NCI-H1105 treated with DMSO at 0.1 percent for 48 hours (cell line): ENCODE measurements at places on chromosomes 12 and 14.

DNA sequence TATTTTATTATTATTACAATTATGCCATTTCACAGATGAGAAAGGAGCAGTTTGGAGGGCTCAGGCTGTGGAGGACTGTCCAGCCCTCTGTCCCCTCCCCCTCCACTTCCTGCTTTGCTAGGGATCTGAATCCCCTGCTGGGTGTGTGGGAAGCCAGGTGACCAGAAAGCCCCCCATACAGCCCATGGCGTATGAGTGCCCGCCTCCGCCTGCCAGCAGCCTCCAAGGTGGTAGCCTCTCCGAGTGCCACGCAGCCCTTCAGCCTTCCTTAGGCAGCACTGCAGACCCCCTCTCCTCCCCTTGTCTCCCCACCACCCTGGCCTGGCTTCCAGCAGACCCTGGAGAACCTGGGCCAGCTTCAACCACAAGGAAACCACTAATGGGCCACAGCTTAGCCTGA lies 12.6 kb downstream of the DTX1 start:
- DNase-seq = no peak

DNA sequence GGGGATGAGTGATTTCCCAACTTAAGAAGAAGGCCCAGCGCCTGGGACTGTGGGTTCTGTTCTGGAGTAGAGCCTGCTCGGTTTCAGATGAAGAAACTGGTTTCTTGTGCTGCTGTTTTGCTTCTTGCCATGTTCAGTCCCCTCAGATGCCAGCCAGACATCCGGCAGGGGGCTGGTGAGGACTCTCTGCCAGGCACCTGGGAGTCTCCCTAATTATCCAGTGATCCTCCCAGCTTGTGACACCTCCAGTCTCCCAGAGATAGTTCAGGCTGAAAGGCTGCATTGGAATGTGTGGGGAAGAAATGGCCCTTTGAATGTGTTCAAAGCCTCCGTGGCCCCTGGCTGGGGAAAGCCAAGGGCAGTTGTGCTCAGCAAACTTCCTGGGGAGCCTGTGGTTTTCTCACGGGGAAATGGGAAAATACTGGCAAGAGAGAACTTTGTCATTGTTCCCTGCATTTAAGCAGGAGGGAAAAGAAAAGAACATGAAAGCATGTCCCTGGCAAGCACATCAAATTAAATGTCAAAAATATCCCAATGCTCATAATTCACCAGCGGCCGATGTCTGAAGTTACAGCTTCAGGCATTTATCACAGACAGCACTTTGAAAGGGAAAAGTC lies 8.5 kb upstream of the SERPINA12 start:
- DNase-seq = no peak

- no peak for DNase-seq
Measured at GRCh38 chr14:104794631-104794992, 936 bp downstream of the AKT1 start.

DNA sequence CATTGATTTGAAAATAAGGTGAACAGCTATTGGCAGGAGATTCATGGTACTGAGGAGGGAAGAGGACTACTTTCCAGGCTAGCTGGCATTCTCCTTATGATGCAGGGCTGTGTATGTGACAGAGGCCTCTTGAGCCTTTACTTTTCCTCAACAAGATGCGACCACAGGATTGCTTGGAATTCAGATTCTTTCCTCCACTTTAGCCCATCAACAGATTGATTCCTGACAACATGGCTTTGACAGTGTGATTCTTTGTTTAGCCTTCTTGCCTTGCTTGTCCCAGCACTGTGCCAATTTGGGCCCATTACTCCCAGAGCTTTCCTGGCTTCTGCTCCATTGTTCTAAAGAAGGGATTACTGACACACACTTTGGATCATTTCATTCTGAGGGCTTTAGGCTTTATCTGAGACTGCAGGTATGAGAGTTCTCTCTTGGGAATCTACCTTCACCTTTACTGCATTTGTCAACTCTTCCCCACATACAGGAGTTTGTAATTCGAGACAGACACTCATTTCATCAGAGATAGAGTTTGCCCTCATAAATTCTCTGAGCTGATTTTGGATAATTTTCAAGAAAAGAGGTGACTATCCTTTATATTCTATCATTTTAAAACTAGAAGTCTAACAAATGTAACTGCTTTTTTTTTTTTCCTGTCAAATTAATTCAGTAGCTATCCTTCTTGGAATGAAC lies 206.4 kb upstream of the GZMB start:
- DNase-seq = no peak

- DNase-seq = no peak
Measured at GRCh38 chr12:96099421-96099820, 64.0 kb upstream of the LTA4H start.

DNA sequence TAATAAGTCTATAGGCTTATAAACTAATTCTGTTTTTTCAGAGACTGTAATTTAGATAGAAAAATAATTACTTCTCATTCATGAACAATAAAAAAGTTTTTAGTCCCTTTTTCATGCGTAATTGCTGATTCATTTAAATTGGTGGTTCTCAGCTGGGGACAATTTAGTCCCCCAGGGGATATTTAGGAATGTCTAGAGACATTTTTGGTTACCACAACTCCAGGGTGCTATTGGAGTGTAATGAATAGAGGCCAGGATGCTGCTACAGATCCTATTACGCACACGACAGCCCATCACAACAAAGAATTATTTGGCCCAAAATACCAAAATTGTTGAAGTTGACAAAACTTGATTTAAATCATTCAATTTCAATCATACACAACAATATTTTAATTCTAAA lies 22.8 kb upstream of the VCPKMT start:
- DNase-seq = no peak

DNA sequence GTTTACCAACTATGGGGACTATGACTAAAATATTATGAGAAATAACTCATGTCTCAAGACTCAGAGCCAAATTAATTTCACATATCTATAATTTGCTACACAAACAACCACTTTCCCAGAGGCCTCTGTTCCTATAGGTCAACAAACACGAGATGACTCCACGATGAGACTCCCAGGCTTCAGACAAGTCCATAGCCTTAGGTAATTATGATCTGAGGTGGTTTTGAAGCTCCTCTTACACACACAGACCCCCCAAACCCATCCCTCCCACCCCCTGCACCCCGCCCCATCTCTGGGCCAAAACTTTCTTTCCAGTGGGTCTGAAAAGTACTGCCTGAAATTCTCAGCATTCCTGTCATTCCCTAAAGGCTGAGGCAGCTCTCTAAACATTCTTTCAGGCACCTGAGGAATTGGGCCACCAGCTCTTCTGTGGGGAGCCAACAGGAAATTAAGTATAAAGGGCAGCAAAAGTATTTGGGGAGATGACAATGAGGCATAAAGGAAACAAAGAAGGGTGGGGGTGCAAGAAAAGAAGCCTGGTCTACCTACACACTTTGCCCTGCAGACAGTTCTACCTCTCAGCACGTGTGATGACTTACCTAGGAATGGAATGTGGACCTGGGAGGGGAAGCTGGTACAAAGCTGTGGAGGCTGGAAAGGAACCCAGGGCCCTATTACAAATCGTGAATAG lies 143.6 kb downstream of the PAWR start:
- no peak for DNase-seq

- no peak for DNase-seq
Measured at GRCh38 chr14:47730296-47730695, 54.9 kb upstream of the MDGA2 start.
